Cerebellar cortex (tissue), 1 donor: ENCODE measurements at places on chromosomes 11 and 22.

DNA sequence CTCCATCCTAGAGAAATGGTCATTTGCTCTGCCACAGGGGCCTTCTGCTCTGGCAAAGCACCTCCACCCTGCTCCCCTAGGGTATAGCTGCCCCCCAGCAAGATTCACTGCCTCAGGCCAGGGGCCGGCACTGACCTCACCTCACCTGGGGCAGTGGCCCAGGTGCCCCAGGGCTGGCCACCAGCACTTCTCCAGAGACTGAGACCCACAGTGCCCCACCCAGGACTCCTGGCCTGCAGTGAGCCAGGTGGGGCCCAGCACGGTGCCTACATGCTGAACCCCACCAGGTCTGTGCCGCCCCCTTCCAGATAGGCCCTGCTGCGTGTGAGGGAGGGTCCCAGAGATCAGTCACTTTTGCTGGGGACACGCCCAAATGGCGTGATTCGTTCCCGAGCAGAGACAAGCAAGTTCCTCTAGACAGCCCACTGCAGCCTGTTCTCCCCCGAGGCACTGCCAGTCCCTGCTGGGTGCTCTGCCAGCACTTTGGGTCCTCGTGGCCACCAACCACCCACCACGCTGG lies 10.8 kb downstream of the GNB1L start:
- DNase-seq = no peak

DNA sequence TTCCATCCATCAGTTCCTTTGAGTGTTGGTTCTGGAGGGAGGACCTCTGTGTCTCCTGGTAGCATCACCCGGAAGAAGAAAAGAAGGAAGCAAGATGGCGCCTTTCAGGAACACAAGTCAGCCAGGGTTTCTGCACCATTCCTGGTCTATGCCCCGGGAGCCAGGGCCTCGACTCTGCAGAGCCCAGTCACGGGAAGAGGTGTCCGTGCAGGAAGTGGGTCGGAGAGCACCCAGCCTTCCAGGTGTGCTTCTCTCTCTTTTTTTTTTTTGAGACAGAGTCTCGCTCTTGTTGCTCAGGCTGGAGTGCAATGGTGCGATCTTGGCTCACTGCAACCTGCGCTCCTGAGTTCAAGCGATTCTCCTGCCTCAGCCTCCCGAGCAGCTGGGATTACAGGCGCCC lies 21.2 kb downstream of the MRPL21 start:
- no peak for DNase-seq

DNA sequence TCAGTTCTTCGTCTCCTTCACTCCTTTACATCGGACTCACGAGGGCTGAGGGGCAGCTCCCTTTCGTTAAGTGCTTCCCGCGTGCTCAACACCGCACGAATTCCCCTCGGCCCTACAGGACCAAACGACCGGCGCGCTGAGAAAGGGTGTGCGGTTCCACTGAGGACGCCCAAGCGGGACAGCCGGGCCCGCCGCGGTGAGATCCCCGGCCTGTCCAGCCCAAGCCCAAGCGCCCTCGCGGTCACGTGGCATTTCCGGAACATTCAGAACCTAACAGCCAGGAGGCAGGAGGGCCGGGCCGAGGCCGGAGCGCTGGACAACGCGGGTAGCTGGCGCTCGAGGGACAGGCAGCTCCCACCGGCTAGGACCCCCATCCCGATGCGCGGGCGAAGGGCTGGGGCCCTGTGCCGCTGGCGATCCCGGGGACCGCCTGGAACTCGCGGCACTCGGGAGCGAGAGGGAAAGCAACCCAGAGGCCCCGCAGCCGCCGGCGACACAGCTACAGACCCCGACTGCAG lies 737 bp upstream of the STIP1 start:
- peak; percentile 80 for DNase-seq

DNA sequence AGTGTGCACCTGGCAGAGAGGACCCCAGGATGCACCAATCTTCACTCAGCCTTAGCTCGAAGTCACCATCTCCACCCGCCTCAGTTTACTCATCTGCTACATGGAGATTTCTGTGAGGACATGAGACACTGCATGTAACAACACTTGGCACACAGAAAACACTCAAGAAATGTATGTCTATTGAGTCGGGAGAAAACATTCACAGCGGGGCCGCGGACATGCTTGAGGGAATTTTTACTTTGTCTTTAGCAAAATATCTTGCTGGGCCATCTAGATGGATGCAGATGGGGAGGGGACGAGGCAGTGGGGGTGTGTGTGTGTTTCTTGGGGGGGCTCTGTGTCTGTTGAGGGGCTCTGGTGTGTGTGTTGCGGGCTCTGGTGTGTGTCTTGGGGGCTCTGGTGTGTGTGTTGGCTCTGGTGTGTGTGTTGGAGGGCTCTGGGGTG lies 28.4 kb upstream of the RFPL3 start:
- no peak for DNase-seq

DNA sequence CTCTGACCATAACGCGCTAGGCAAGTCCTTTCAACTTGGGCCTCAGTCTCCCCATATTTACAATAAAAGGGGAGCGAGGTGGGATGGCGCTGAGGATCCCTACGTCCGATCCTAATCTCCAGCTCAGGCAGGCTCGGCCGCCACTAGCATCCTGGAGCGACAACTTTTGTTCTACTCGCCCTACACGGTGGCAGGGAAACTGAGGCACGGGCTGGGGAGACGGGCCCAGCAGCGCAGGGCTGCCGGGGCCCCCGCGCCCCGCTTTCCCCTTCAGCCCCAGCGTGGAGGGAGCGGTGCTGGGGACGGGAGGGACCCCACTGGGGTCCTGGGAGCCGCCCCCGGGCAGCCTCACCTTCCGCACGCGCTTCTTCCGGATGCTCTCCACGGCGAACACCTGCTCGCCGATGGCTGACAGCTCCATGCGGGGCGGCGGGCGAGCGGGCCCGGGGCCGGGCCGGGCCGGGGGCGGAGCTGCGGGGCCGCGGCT lies 413 bp downstream of the CBX7 start:
- DNase-seq = no peak

GRCh38 chr11:128884703-128885338 lies 6.3 kb upstream of the KCNJ5 start:
- DNase-seq = peak; percentile 72

GRCh38 chr11:40274017-40274416 lies 1185.4 kb downstream of the LRRC4C start:
- no peak for DNase-seq

GRCh38 chr22:24951942-24952836 lies at the start of gene KIAA1671:
Gene KIAA1671, plus strand, starts transcription at chr22:24952716. Its CDS starts 75,284 bp downstream, at chr22:25028000.
- DNase-seq = peak; percentile 87

DNA sequence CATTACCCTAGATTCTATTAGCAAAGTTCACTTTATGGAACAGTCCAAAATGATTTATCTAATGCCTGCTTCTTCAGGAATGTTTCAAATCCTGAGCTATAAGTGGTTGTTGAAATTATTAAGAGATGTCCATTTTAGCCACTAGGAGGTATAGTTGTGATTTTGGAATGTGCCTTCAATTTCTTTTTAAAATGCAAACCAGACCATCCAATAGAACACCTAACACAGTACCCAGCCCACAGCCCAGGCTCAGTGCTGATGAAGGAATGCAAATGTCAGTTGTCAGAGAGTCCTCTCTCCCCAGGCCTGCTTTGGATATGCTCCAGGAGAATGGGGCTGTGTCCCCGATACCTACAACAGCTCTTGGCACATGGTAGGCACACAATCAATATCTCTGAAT lies 85.8 kb upstream of the E2F8 start:
- DNase-seq = no peak

GRCh38 chr11:90594658-90595057 lies 371.8 kb upstream of the CHORDC1 start:
- no peak for DNase-seq

DNA sequence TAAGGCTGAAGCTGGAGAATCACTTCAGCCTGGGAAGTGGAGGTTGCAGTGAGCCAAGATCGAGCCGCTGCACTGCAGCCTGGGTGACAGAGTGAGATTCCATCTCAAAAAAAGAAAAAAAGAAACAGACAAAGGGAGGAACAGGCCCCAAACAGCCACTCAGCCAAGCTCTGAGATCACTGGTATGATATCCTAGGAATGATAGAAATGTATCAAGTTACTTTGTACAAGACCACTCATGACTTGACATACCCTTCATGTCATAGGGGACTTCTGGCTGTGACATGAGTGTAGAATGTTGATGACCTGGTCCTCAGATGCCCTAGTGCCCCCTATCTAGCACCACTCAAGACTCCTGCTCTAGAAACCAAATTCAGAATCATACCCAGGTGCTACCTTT lies 216.5 kb downstream of the NAV2 start:
- DNase-seq = no peak

DNA sequence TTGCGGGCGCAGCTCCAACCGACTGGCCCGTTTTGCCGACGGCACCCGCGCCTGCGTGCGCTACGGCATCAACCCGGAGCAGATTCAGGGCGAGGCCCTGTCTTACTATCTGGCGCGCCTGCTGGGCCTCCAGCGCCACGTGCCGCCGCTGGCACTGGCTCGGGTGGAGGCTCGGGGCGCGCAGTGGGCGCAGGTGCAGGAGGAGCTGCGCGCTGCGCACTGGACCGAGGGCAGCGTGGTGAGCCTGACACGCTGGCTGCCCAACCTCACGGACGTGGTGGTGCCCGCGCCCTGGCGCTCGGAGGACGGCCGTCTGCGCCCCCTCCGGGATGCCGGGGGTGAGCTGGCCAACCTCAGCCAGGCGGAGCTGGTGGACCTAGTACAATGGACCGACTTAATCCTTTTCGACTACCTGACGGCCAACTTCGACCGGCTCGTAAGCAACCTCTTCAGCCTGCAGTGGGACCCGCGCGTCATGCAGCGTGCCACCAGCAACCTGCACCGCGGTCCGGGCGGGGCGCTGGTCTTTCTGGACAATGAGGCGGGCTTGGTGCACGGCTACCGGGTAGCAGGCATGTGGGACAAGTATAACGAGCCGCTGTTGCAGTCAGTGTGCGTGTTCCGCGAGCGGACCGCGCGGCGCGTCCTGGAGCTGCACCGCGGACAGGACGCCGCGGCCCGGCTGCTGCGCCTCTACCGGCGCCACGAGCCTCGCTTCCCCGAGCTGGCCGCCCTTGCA lies 1.0 kb downstream of the FJX1 start:
- DNase-seq = peak; percentile 65

DNA sequence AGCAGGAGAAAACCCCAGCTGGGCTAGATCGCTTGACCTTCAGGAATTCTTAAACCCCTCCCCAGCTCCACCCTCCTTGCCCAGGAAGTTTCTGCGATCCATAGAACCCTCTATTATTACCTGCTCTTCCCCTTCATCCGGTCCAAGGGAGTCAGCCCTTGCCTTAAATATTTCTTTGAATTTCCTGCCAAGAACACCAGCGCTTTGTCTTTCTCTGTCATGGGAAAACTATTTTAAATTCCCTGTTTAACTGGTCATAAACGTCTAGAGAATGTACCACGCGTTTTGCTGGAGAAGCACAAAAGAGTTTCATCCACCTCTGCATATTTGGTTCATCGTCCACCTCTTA lies 496 bp upstream of the TRAF6 start:
- DNase-seq = peak; percentile 17

DNA sequence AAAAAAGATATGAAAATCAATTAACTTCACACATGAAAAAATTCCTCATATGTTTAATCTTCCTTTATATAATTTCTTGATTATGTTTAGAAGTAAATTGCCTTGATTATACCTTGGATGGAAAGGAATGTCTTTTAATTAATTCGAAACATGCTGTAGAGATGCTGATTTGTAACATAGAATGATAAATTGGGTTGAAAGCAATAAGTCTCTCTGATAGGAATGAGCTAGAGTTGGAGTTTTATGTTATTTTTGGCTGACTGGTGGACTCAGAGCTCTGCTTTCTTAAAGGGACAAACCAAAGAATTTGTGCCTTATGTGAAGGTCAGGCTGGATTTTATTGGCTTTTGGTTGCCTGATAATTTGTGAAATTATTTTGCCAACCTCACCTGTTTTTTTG lies 94.7 kb upstream of the RAG2 start:
- DNase-seq = no peak

GRCh38 chr11:6481924-6482275 lies 599 bp downstream of the TIMM10B start:
- no peak for DNase-seq

GRCh38 chr11:87391496-87391895 lies 353.8 kb downstream of the TMEM135 start:
- DNase-seq = no peak

- DNase-seq = no peak
Observed at GRCh38 chr11:35049859-35050531, 89.0 kb upstream of the CD44 start.

- DNase-seq = no peak
Observed at GRCh38 chr22:39999144-39999757, 4.5 kb downstream of the FAM83F start.

DNA sequence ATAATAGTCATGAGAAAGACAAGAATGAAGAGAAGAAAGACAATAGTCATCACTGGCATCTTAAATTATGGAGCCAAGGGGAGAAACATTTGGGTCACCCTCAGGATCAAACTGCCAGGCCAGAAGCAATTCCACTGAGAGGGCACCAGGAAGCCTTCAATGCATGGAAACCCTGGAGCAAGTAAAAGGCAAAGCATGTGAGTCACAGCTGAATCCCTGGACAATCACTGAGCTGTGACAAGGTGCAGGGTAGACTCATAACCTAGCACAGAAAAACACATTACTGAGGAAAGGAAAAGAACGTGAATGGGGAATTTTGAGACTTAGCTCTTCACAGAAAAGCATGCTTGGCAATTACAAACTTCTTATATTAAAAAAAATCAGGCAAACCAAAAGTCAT lies 1.6 kb downstream of the KCNJ1 start:
- no peak for DNase-seq

- no peak for DNase-seq
Observed at GRCh38 chr11:67280788-67281551, 8.1 kb upstream of the ANKRD13D start.

DNA sequence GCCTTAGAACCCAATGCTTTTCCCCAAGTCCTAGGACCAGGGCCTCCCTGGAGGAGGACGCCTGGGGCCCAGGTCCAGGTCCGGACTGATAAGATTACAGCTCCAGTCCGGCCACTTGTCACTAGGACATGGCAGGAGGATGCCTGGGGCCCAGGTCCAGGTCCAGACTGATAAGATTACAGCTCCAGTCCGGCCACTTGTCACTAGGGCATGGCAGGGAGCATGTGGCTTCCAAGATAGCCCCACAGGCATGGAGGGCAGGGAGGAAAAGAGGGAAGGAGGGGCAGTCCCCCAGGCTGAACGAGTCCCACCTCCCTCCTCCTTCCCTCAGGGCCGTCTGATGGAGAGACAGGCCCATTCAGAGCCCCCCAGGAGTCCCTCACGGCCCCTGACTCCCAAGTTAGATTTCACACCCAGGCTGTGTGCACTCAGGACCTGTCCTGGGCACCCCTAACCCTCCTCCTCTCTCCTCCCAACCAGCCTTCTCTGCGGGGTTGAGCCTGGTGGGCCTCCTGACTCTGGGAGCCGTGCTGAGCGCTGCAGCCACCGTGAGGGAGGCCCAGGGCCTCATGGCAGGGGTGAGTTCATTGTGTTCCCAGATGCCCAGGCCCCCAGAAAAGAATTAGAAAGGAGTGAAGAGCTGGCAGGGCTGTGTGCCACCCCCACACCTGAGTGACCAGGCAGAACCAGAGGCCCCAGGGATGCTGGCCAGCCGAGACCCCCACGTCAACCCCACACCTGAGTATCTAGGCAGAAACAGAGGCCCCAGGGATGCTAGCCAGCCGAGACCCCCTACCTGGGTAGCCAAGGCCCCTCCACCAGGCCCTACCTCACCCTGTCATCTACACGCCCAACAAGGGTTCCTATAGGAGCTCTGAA lies 2.1 kb downstream of the TSPAN32 start:
- no peak for DNase-seq

GRCh38 chr22:46777609-46777970 lies 15.1 kb downstream of the TBC1D22A start:
- DNase-seq = no peak

- no peak for DNase-seq
Observed at GRCh38 chr11:58807343-58807742, 37.2 kb downstream of the GLYATL2 start.
